ENCODE measurements at places on chromosomes 5 and 9.

GRCh38 chr9:18692268-18692667 lies 218.3 kb downstream of the ADAMTSL1 start:
- DNase-seq = no peak

GRCh38 chr9:19137282-19137681 lies 10.0 kb upstream of the PLIN2 start:
- no peak for DNase-seq

DNA sequence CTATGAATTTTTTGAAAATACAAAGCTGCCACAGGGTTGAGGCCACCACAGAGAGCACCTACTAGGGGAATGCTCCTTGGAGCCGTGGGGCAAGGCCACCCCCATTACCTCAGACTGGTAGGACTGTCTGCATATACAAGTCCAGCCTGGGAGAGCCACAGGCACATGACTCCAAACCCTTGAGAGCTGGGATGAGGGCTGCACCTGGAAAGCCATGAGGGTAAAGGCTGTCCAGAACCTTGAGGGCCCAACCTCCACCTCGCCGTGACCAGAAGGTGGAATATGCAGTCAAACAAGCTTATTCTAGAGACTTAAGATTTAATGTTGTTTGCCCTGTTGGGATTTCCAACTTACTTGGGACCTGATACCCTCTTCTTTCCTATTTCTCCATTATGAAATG lies 69.5 kb upstream of the TSLP start:
- DNase-seq = no peak

DNA sequence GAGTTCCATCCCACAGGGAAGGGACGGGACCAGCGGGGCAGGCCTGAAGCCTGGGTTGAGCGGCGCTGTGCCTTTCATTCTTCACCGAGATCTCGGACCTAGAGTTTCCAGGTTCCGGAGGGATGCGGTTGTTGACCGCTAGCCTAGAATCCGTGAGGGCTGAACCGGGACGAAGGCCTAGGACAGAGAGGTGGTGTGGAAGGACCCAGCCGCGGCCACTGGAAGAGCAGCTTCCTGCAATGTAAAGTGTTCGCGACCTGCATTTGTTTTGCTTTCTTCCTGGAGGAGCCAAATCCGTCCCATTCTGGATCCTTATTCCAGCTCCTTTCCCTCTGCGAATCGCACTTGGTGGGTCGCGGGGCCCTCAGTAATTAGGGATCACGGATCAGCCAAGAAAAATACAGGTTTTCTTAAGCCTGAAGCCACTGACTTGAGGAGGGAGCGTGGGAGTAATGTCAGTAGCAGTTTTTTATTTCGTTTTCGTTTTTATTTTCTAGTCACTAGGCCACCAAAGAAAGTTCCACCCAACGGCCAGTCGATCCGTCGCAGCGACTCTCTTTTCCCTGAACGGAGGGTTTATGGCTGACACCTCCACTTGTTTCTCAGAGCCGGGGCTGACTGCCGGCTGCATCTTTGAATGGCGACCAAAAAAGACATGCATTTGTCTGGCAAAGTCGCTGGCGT lies 48.6 kb downstream of the ANXA2R start:
- no peak for DNase-seq

GRCh38 chr9:106291786-106292185 lies 571.2 kb upstream of the ZNF462 start:
- no peak for DNase-seq

GRCh38 chr9:31347082-31347617 lies 1037.3 kb upstream of the ACO1 start:
- no peak for DNase-seq

- DNase-seq = no peak
Observed at GRCh38 chr9:20984506-20984905, 46.9 kb downstream of the HACD4 start.

DNA sequence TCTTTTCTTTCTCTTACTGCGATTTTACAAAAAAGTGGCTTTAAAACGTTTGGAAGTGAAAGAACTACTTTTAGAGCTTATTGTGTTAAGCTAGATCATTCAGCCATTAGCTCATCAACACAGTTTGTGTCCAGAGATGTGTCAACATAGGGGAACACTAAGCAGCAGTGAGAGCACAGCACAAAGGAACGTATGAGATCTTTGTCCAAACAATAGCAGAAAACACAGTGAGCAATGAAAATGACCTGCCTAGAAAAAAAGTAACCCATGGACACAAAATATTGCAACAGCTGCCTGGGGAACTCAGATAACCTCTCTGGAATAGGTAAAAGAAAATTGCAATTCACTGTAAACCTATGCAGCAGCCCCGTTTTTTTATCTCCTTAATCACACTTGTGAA lies 372.5 kb downstream of the ARHGEF28 start:
- DNase-seq = no peak

GRCh38 chr9:18783909-18784308 lies 249.1 kb downstream of the SAXO1 start:
- DNase-seq = no peak
